Testis (tissue), 5 donors: ENCODE measurements at places on chromosomes 6 and 20. TPM values are rescaled to one million over a fixed set of nuclear protein-coding genes. Genes with fewer than 3 reads are reported as not detected.

CST2 gene
- not detected for total RNA-seq

AK9 gene
- total RNA-seq, result 49.4 TPM

APCDD1L gene
- total RNA-seq, result not detected

TCF15 gene
- 2.7 TPM for total RNA-seq

PRR18 gene
- 0.62 TPM for total RNA-seq

EPB41L1 gene
- total RNA-seq, result 65.3 TPM

SMLR1 gene
- 0.94 TPM for total RNA-seq

GRCh38 chr20:64116541-64117431 lies 9.4 kb upstream of the NPBWR2 start:
- DNase-seq, result peak; percentile 12
- no peaks in the 10 kb centered on the region for H3K4me1 ChIP-seq
- no peak overlapping the region for H3K27ac ChIP-seq
- no peaks in the 10 kb centered on the region for H3K27me3 ChIP-seq
- no peaks in the 10 kb centered on the region for H3K36me3 ChIP-seq
- no peak overlapping the region for H3K4me3 ChIP-seq

DNA sequence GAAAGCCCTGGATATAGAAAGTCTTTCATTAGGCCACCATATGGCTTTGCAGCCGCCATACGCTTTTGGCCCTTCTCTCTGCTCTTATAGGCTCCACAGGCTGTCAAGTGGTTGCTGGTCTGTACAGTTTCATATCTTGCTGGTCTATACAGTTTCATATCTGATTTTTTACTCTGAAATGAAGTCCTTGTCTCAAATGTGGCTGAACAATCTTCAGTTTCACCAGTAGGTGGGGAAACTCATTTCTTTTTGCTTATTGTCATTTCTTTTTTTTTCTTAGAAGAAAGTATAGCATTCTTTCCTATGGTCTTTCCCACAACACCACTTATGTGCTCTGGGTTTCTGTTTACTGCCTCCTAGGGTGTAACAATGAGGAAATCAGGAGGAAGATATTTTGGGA lies 771.4 kb upstream of the MMS22L start:
- H3K36me3 ChIP-seq, result no peaks in the 10 kb centered on the region
- no peak overlapping the region for H3K4me3 ChIP-seq
- H3K4me1 ChIP-seq, result no peaks in the 10 kb centered on the region
- no peak overlapping the region for H3K27ac ChIP-seq

DNA sequence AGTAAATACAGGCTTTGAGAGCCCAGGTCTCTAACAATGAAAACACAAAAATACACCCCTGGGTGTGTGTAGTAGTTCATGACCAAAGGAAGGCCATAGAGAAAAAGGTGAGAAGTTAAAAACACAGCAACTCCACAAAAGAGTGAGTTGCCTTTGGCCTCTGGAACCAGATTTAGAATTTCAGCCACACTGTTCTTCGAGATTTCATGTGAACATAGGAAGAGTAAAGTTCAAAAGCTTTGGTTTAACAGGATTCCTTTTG lies 43.5 kb upstream of the RIN2 start:
- DNase-seq, result no peak
- no peaks in the 10 kb centered on the region for H3K27me3 ChIP-seq
- H3K4me3 ChIP-seq, result no peak overlapping the region
- peaks cover 4% of the 10 kb centered on the region for H3K4me1 ChIP-seq
- no peak overlapping the region for H3K27ac ChIP-seq
- H3K36me3 ChIP-seq, result no peaks in the 10 kb centered on the region

DNA sequence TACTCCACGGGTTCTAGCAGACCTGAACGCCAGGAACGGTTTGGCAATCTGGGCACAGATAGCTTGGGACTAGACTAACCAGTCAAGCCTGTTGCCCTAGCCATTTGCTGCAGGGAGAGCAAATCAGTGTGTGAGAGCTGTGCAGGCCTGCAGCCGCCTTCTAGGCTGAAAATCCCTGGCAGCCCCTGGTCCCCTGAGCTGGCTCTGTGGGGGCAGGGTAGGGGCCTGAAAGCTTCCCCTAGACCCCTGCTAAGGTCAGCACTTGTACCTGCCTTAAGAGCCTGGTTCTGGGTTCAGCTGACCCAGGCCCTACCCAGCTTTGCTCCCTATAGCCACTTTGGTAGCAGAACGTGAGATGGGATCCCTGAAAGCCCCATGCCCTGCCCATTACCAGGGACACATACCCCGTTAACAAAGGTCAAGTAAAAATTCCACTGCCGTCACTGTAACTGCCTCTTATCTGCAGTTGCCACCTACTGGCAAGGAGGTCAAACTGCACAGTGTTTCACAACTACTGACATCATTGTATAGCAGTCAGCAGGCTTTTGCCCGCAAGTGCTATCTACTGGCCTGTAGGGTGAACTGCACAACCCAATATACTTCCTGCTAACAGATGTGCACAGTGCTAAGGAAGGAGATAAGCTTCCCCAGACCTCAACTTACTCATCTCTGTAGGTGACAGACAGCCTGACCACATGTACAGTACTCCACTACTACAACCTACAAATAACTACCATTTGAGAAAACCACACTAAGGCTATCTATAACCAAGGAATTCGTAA lies 95.1 kb upstream of the OLIG3 start:
- H3K27me3 ChIP-seq, result no peaks in the 10 kb centered on the region
- DNase-seq, result peak; percentile 80
- H3K36me3 ChIP-seq, result no peaks in the 10 kb centered on the region
- H3K27ac ChIP-seq, result no peak overlapping the region

GRCh38 chr6:147972448-147972847 lies 370.2 kb upstream of the SASH1 start:
- no peaks in the 10 kb centered on the region for H3K36me3 ChIP-seq
- no peaks in the 10 kb centered on the region for H3K4me1 ChIP-seq
- no peak overlapping the region for H3K27ac ChIP-seq
- no peak for DNase-seq
- H3K27me3 ChIP-seq, result no peaks in the 10 kb centered on the region

DNA sequence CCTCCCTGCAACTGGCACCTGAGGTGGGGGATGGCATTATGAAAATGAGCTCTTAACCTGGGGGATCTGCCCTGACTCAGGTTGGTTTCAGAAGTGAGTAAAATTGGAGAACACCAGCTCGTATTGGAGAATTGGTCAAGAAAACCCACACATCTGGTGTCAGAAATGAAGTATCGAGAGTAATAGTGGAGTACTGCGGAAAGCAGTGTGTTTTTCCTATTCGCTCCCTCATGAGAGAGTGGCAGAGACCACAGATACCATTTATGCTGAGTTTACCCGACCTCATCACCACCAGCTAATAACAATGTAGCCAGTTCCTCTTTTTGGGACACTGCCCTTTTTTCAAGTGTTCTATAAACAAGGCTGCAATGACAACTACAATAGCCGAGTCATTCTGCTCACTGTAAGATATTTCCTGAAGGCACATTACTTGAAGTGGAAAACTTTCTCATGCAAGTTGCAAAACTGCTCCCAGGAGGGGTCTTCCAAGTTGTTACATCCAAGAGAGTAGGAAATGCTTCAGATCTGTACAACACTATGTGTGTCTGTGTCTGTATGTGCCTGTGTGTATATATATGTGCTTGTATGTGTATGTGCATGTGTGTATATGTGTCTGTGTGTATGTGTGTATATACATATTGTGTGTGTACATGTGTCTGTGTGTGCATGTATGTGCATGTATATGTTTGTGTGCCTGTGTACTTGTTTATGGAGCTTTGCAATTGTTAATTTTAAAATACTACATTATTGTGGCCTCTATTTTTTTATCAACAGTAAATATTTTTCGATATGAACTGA lies 106.0 kb upstream of the CST7 start:
- no peak overlapping the region for H3K27ac ChIP-seq
- H3K27me3 ChIP-seq, result no peaks in the 10 kb centered on the region
- DNase-seq, result peak; percentile 67
- H3K36me3 ChIP-seq, result no peaks in the 10 kb centered on the region

DNA sequence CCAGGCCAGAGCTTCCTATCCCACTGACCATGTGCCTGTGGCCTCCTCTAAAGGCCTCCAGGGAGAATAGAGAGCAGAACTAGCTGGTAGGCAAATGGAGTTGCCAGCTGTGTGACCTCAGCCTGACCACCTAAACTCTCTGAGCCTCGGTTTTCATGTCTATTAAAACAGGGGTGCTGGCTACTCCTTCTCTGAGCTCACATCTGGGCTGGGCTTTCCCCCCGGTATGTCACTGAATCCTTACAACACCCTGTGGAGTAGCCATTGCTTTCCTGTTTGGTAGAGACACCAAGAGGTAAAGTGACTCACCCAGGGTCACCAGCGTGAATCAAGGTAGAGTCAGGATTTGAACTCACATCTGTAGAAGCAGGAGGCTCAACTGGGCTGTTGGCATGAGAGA lies 132.1 kb downstream of the JPH2 start:
- no peaks in the 10 kb centered on the region for H3K36me3 ChIP-seq
- H3K27ac ChIP-seq, result no peak overlapping the region
- no peaks in the 10 kb centered on the region for H3K27me3 ChIP-seq
- no peak overlapping the region for H3K4me3 ChIP-seq
- DNase-seq, result no peak

DNA sequence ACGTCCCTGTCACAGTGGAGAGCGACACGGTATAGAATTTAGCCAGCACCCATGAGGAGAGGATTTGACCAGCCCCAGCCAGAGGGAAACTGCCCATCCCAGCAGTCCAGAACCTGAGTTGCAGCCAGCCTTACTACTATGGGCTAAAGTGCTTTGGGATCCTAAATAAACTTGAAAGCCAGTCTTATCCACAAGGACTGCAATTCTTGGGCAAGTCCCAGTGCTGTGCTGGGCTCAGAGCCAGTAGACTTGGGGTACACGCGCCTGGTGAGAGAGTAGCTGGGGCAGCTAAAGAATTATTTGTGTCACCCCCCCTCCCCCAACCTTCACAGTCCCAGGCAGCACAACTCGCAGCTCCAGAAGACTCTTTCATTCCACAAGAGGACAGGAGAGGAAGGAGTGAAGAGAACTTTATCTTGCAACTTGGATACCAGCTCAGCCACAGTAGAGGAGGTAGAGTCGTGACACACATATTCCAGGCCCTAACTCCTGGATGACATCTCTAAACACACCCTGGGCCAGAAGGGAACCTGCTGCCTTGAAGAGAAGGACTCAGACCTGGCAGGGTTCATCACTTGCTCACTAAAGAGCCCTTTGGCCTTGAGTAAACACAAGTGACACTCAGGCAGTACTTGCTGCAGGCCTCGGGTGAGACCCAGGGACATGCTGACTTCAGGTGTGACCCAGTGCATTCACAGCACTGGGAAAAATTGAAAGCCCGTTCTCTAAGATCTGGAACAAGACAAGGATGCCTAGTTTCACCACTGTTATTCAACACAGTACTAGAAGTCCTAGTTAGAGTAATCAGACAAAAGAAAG lies 100.3 kb downstream of the REV3L start:
- no peaks in the 10 kb centered on the region for H3K27me3 ChIP-seq
- H3K27ac ChIP-seq, result no peak overlapping the region
- no peak for DNase-seq
- H3K4me3 ChIP-seq, result no peak overlapping the region
- no peaks in the 10 kb centered on the region for H3K4me1 ChIP-seq

- H3K27ac ChIP-seq, result no peak overlapping the region
- no peak for DNase-seq
- no peaks in the 10 kb centered on the region for H3K36me3 ChIP-seq
- H3K27me3 ChIP-seq, result no peaks in the 10 kb centered on the region
- peaks cover 9% of the 10 kb centered on the region for H3K4me1 ChIP-seq
- no peak overlapping the region for H3K4me3 ChIP-seq
Observed at GRCh38 chr6:3797231-3798054, 45.9 kb upstream of the PXDC1 start.

DNA sequence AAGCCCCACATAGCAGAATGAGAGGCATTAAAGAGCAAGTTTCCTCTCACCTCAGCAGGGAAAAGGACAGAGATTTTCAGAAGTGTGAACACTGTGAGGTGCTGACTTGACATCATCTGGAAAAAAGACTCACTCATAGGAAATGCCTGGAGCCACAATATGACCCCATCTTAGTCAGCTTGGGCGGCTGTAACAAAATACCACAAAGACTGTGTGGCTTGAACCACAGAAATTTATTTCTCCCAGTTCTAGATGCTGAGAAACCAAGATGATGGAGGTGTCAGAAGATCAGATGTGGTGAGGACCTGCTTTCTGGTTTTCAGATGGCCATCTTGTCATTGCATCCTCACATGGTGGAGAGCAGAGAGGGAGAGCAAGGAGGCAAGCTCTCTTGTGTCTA lies 253.1 kb downstream of the ADGB start:
- H3K4me3 ChIP-seq, result no peak overlapping the region
- H3K27ac ChIP-seq, result no peak overlapping the region
- H3K27me3 ChIP-seq, result no peaks in the 10 kb centered on the region
- DNase-seq, result no peak
- no peaks in the 10 kb centered on the region for H3K4me1 ChIP-seq
- H3K36me3 ChIP-seq, result no peaks in the 10 kb centered on the region

DNA sequence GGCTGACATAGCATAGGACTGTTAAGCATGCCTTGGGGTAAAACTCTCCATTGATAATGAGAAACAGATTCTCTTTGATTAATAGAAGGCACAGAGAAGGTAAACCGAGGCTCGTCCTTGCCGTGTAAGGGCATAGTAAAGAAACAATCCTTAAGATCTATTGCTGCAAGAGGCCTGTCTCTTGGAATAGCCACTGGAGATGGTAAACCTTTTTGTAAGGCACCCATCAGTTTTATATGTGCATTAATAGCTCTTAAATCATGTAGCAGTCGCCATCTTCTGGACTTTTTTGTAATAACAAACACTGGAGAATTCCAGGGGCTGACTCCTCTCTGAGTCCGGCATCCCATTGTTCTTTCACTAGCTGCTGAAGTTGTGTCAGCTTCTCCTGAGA lies 8.4 kb upstream of the ABHD12 start:
- H3K27ac ChIP-seq, result no peak overlapping the region
- H3K4me3 ChIP-seq, result no peak overlapping the region
- H3K36me3 ChIP-seq, result no peaks in the 10 kb centered on the region
- no peaks in the 10 kb centered on the region for H3K4me1 ChIP-seq

DNA sequence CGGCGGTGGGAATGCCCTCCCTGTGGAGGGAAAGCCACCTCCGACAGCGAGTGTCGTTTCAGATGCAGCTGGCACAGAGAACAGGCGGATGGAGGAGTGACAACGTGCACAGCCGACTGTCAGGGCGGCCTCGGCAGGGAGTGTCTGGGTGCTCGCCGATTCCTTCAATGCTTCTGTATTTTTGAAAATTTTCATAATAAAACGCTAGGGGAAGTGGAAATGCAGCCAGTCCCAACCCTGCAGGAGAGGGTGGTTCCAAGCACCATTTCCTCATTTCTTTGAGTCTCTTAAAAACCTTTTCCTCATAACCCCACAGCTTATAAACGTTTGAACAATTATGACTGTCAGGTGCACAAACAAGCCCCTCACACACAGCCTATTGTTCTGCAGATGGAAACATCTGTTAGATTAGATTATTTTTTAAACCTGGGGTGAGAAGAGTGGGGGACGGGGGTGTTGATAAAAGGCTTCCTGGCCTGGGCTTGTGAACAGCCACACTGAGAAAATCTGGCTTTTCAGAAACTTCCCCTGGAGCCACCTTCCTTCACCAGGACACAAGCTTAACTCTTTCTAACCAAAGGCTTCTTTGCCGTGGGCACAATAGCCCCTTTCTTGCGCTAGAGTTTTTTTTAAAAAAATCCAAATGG lies 228.9 kb downstream of the ANKRD60 start:
- H3K36me3 ChIP-seq, result no peaks in the 10 kb centered on the region
- peaks cover 25% of the 10 kb centered on the region for H3K4me1 ChIP-seq
- no peak overlapping the region for H3K4me3 ChIP-seq
- no peaks in the 10 kb centered on the region for H3K27me3 ChIP-seq

GRCh38 chr6:145903356-145904102 lies 60.6 kb downstream of the SHPRH start:
- no peaks in the 10 kb centered on the region for H3K4me1 ChIP-seq
- H3K27ac ChIP-seq, result no peak overlapping the region
- no peaks in the 10 kb centered on the region for H3K36me3 ChIP-seq
